Stimulated activated CD4-positive, alpha-beta T cell treated with anti-CD3 and anti-CD28 coated beads, Interleukin-15, amount 100 ng/mL, for 48 hours (primary cell): ENCODE measurements at places on chromosomes 6 and 20.

DNA sequence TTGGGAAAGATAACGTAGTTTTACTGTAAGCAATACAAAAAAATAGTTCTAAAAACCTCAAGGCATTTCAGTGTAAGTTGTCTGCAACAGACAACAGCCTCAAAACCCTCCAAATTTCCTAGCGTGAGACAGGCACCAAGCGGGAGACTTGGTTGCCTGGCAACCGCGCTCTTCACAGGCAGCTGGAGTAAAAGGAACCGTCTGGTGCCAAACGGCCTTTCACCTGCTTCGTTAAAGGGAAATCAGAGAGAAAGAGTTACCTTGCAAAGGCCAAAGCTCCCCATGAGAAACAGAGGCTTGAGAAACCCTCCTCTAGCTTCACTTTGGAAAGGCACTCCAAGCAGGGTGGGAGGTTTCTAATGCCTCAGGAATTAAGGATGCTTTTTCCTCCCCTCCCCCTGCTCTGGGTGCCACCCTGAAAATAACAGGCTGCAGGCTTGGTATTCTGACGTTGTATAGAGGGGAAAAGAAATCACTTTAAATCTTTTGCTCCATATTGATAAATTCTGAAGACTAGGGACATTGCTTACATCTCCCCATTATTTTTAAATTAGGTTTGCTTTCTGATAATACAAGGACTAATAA is 129.7 kb upstream of the UFL1 start:
- DNase-seq = no peak

- no peak for DNase-seq
Measured at GRCh38 chr20:51121272-51121671, 98.4 kb upstream of the KCNG1 start.

DNA sequence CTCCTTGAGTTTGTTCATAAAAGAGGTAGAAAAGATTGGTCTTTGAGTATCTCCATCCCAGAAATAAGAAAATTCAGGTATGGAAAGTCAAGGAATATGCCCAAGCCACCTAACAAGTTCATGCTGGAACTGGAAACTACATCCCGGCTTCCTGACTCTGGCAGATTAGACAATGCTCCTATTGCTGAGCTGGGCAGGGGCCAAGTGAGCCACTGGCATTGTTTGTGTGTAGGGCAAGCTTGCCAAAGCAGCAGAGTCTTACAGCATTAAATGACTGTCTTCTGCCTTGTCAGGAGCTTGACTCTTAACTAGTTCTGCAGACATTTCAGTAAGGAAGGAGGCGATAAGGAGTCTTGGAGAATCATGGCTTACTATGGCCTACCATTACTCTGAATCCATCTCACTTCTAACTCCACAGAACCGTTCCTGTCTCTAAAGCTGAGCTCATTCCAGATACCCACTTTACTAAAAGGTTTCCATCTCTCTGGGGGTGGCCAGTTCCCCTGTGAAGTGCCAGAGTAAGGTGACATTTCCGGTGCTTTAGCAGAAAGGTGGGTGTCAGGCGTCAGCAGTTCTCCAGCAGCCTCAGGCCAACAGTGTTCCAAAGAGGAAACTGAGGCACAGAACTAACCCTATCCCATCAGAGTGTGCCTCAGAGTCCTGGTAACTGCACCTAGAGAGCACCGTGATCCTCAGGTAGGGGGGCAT is 30.1 kb downstream of the PRDM1 start:
- DNase-seq = no peak

GRCh38 chr6:168440520-168441433 is at the start of gene SMOC2:
Gene SMOC2, plus strand, starts transcription at chr6:168441184. Its CDS starts 187 bp downstream, at chr6:168441371.
- no peak for DNase-seq

DNA sequence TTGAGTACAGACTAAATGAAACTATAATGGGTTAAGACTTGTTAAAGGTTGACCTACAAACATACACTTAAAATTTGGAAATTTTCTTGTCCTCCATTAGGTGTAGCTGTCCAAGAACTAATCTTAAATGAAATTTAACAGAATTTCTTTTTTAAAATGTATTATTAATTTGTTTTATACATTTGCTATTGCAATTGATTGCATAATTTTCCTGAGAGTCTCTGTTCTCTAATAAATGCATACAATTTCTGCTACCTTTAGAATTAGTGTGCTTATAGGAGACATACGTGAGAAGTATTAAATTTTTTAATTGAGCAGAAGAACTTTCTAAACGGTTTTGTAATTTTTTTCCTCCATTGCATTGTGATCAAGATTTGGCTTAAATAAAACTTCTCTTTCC is 1.5 kb downstream of the FAM135A start:
- no peak for DNase-seq

- no peak for DNase-seq
Measured at GRCh38 chr6:144697369-144697760, 412.2 kb downstream of the UTRN start.

DNA sequence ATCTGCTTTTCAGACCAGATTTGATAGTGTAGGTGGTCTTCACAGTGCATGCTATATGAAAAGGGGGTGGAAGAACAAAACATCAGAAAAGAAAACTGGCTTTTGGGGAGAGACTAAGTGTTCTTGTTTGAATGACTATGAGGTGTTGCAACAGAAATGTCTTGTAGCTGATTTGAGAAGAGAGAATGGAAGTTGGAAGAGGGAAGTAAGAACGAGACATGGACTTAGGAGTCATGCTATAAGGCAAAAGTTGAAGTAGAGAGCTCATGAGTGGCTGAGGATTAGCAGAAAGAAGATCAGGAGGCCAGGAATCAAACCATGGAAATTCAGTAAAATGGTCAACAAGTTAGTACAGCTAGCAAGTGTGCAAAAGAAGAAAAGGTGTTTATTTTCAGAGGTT is 32.1 kb downstream of the FNDC1 start:
- no peak for DNase-seq

DNA sequence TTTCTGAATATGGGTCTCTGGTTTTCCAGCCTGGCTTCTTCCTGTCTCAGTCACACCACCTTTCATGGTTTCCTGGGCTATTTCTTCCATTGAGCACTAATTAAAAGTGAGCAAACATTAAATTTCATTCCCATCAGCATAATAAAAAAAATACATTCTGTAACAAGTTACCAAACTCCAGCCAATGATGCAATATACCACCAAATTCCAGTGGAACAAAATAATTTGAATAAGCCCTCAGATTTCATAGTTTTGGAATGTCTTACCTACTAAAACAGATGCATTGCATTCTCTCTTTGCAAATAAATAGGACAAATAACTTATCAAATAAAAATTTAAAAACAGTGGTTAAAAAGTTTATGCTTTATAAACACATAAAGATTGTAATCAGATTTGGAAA is 97.8 kb upstream of the PRDM1 start:
- no peak for DNase-seq

DNA sequence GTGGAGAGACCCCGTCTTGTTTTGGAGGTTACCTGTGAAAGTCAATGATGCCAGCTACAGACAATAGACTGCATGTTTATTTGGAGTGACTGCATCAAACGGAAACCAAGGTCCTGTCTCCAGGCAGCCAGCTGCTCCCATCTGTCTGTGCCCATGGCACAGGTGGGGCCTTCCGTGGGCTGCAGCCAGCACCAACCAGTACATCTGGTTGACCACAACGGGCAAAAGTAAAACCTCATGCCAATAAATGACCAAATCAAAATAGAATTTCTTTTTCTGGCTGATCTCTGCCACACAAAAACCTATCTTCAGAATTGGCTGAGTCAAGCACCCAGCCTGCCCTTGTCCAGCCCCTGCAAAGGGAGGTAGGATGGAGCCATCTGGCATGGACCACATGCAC is 33.5 kb downstream of the DLL1 start:
- no peak for DNase-seq

GRCh38 chr6:13445005-13445743 is 42.2 kb downstream of the GFOD1 start:
- no peak for DNase-seq

DNA sequence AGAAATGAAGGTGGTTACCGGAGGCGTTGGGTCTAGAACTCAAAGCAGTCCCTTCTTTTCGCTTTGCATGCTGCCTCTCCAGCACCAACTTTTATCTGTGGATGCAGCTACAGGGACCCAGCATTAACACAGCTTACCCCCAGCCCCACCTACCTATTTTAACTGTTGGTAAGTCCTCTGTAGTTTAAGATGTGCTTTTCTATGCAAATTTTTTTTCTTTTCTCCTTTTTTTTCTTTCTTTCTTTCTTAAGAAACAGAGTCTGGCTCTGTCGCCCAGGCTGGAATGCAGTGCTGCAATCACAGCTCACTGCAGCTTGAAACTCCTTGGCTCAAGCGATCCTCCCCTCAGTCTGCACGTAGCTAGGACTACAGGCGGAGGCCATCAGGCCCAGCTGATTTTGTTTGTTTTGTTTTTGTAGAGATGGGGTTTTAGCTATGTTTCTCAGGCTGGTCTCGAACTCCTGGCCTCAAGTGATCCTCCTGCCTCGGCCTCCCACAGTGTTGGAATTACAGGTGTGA is 6.5 kb upstream of the USP45 start:
- DNase-seq = no peak

GRCh38 chr20:1364106-1364505 is 28.7 kb downstream of the FKBP1A start:
- DNase-seq = no peak

DNA sequence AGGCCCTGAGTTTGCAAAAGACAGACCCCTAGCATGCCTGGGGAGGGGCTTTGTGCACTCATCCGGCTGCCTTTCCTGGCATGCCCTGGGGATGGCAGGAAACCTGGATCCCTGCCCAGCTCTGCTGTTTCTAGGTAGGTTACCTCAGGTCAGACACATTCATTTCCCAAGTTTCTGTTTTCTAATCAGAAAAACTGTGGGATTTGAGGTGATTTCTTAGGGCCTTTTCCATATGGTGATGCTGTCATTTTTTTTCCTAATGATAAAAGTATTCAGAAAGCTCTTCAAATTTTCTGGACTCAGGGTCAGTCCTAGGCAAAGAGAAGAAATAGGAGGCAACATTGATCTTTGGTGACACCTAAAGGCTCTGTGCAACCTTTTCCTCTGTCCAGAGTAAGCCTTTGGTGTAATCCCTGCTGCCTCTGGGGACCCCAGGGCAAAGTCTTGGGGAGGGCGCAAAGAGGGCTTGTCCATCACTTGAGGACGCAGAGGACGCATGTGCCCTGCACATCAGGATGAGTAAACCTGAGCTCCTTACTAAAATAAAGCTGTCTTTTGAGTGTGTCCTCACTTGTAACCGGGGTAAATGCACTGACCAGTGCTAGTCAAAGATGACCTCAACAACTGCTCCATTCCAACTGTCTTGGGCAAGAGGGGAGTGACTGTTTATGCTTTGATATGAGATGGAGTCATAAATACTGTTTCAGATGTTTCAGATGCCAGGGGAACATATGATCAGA is 13.5 kb upstream of the TRAM2 start:
- DNase-seq = no peak

GRCh38 chr6:155303361-155303870 is 10.9 kb downstream of the TFB1M start:
- no peak for DNase-seq

DNA sequence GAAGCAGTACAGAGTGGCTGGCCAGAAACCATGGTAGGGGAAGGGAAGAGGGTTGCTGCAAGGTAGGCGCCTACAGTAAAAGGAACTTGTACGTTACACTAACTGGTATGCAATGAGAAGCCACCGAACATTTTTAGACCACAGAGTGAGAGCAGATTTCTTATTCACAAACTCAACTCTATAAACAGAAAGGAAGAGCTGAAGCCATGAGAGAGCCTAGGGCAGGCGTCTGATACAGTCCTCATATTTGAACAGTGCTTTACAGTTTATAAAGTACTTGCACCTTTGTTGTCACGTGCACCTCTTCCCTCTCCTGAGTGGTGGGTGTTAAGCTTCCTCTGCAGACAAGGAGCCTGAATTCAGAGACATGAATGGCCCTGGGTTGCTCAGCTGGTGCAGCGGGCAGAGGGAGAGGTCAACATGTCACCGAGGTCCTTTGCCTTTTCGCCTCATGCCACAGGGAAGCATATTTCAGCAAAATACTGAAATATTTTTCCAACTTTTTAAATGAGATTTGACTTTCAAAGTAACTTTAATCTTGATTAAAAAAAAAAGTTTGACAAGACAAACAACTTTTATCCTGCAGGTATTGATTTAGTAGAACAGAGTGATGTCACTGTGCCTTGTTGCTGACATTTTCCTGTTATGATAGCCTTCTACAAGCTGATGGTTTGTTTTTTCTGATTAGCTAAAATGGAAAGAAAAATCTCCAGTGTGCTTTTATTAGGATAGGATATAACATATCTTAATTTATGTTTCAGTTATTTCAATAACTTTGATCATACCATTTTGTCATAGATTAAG is 23.8 kb downstream of the UST start:
- no peak for DNase-seq

DNA sequence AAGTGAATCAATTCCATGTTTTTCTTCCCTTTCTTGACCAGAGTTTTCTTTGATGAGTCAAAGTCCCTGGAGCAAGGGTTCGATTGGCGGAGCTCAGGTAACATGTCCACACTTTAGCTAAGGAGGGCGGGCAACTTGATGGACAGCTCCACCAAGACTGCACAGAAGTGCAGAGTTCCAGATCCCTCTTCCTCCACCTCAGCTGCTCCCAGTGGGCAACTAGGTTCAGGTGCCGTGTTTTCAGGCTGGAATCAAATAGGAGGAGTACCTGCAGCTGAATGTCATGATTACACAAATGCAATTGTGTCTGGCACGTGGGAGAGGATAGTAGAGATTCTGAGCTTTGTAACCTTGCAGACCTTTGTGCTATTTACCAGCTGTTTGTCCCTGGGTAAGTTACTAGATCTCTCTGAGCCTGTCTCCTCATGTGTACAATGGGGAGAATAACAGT is 1.9 kb upstream of the ELMO2 start:
- no peak for DNase-seq

DNA sequence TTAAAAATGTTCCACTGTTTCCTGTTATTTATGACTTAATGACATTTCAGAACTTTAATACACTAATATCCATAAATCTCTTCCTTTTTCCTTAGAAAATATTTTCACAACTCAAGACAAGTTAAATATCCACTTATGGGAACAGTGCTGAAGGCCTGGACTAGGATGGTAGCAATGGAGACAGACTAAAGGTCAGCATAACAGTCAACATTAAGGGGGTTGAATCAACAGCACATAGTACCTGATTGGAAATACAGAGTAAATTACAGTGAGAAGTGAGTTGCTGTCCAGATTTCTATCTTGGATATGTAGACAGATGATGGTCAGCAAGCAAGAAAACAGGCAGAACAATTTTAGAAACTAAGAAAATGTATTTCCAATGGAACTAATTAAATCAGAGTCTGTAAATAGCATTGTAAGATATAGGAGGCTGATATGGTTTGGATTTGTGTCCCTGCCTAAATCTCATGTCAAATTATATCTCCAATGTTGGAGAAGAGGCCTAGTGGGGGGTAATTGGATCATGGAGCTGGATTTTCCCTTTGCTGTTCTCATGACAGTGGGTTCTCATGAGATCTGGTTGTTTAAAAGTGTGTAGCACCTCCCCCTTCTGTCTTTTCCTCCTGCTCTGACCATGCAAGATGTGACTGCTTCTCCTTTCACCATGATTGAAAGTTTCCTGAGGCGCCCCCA is 682.7 kb downstream of the MAFB start:
- DNase-seq = no peak

DNA sequence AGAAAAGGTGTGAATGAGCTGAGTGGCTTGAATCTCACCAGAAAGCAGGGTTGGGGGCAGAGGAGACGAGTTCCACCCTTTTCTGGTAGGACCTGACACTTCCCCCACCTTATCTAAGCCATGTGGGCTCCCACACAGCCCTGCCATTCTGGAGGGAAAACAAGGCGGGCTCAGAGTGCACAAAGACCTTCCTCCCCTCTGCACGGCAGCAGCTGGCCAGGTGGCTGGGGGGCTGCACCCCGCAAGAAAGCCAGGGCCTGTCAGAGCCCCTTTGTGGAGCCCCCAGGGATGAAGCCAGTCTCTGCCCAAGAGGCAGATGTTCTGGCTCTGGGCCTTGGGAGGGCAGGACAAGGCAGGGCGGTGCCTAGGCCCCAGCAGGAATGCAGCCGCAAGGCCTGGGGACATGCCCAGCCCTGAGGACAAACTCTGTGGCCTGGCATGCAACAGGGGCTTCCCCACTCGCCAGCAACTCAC is 48.4 kb upstream of the DSN1 start:
- no peak for DNase-seq
